ENCODE measurements at places on chromosomes 13 and 19. TPM values are rescaled to one million over a fixed set of nuclear protein-coding genes. Genes with fewer than 3 reads are reported as not detected.

Gene SMIM44
- polyA plus RNA-seq, result not detected

Gene TMEM86B
- 1.4 TPM for polyA plus RNA-seq

Gene POSTN
- polyA plus RNA-seq, result 3,303 TPM

Gene CDC42EP5
- 44.3 TPM for polyA plus RNA-seq

Gene LIM2
- polyA plus RNA-seq, result not detected

DNA sequence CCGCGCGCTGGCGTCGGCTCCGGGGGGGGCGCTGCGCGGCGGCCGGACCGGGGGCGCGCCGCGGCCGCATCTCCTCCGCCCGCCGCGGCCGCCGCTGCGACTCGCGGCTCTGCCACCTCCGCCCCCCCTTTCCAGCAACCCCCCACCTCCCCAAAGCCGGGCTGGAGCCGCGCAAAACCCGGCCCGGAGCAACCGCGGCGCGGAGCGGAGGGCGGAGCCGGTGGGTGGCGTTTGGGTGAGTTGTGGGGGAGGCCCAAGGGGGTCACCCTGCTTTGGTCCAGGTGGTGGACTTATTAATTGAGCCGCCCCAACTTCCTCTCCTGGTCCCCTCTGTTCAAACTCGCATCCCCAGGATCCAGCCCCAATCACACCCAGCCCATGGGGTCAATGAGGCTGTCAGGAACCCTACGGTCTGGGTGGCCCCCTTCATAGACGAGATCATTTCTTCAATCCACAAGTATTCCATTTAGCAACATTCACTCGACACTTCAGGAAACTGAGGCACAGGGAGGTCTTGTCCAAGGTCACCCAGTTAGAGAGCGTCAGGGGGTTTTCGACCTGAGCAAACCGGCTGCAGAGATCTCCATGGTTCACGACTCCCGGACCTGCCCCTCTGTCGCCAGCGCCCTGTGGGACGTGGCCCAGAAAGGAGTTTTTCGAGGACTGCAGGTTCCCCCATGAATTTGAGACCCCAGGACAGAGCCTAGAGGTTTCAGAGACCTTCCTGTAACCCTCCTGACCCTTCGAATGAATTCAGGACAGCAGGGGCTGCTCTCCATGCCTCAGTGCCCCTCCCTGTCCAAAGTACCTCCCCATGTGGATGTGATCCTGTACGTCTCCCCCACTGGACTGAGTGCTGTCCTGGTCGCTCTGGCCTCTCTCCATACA lies 22.4 kb upstream of the SEMA6B start:
- no peak for DNase-seq

- peak; percentile 49 for DNase-seq
Observed at GRCh38 chr13:42760951-42761350, 20.4 kb upstream of the FAM216B start.

DNA sequence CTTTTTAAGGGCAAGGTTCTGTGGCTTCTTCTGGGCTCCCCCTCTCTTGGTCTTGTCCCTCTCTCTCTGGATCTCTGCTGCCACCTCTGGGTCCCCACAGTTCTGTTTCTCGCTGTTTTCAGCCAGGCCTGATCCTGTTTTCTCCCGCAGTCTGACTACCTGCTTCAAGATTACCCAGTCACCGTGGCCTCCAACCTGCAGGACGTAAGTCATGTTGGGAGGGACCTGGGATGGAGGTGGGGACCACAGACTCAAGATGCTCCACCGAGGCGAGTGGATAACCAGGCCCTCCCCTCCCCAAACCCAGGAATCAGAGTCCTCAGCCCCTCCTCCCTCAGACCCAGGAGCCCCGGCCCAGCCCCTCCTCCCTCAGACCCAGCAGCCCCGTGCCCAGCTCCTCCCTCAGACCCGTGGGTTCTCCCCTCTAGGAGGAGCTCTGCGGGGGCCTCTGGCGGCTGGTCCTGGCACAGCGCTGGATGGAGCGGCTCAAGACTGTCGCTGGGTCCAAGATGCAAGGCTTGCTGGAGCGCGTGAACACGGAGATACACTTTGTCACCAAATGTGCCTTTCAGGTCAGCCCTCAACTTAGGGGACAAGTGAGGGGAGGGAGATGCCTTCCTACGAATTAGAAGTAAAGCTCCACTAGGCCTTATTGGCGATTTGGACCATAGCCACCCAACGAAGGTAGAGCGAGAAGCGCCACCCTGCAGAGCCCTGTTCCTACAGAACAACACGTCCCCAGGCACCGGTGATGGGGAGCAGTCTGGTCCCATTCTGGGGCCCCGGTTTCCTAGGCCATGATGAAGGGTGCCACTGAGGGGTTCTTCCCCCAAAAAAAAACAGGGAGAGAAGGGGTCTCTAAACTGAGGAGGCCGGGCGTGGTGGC lies 2.2 kb downstream of the FLT3LG start:
- peak; percentile 71 for DNase-seq

- no peak for DNase-seq
Observed at GRCh38 chr19:57803265-57803593, 11.5 kb downstream of the ZNF552 start.

DNA sequence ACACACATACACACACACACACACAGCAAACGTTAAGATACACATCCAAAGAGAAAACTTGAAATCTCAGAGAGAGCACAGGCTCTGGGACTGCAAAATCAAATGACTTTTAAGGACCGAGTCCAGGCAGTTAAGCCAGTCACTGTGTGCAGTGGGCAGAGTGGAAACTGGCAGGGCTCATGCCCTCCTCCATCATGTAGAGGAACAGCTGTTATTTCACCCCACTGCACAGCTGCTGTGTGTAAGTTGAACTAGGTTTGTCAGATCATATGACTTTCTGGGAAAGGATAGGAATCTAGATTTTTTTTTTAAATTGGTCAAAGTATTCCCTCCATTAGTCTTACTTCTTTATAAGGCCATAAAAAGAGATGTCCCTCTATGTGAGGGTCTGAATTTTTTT lies 1002.1 kb downstream of the UQCRFS1 start:
- DNase-seq, result peak; percentile 16

DNA sequence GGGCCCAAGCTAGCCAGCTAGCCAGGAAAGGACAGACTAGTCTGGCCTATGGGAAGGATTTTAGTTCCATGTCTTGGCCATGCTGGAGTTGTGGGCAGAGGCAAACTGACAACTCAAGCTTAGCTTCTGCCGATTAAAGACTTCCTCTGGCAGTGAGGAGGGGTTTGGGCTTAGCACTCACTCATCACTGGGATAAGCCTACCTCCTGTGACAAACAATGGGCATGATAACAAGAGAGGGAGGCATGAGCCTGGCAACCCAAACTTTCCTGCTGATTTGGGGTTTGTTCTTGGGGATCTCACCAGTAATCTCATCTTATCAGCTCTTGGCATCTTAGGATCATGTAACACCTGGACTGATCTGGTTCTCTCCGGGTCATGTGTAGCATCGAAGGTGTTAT lies 83.6 kb downstream of the KL start:
- no peak for DNase-seq

DNA sequence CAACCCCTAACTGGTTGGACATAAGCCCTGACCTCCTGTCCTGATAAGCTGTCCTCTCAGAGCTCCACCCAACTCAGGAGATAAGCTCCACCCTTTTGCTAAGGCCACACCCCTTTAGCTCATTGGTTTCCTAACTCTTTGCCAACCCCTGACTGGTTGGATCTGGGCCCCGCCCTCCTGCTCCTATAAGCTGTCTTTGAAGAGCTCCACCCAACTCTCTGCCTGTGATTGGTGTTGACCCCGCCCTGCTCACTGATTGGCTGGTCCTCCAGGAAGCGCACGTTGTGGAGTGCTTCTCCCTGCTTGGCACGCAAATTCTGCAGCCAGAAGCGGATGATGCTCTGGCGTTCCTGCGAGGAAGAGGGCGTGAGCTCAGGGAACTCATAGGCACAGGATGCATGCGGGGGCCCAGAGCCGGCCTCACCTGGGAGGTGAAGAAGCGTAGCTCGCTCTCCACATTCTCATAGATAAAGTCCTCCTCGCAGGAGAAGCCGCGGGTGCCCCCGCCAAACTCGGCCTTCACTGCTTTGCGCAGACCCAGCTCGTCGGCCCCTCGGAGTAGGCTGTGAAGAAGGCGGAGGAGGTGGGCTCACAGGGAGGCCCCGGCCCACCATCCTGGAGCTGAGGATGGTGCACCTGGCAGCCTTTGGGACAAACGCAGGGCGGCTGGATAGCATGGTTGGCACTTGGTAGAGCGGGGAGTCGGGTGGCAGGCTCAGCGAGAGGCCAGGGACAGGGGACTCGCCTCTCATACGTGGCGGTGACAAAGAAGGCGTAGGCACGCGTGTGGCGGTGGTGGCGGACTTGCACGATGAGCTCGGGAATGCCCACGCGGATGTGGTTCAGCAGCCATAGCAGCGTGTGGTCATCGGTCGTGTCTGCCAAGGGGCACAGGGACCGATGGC lies 1.7 kb downstream of the ANO8 start:
- DNase-seq, result no peak

DNA sequence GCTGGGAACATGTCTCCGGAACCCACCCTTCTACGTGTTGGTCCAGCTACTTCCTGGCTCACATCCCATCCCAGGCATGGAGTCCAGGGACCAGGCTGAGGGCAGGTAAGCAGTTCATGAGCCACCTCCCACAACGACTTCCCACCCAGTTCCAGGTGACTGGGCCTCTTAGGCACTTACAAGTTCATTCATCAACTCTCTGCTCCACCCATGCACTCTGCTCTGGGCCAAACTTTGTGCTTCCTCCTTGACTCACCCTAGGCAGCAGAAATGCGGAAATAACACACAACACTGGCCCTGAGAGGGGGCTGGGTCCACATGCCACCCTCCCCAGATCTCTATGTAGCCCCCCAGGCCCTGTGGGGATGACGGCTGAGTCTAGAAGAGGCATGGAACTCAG lies 20.5 kb downstream of the IQCN start:
- DNase-seq, result no peak

DNA sequence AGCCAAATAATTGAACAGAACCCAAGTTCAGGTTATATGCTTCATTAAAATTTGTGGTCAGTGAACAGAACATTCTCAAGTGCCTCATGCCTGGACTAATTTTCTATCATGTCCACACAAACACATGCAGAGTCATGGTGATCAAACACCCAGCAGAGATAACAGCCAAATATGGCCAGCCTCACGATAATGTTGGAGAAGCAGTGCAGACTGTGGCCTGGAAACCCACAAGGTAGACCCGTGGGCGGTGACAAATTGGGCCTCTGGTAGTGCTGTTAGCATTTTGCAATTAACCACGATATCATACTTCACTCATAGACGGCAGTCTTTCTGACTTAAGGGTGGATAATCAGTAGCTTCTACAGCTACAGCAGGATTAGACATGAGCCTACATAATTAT lies 35.0 kb upstream of the VWA8 start:
- DNase-seq, result no peak

Measured in muscle of back (tissue), 13 donors.